ENCODE measurements at places on chromosomes 5 and 9.

GRCh38 chr5:35838370-35839042, 18.2 kb upstream of the IL7R start:
- no peak for DNase-seq

DNA sequence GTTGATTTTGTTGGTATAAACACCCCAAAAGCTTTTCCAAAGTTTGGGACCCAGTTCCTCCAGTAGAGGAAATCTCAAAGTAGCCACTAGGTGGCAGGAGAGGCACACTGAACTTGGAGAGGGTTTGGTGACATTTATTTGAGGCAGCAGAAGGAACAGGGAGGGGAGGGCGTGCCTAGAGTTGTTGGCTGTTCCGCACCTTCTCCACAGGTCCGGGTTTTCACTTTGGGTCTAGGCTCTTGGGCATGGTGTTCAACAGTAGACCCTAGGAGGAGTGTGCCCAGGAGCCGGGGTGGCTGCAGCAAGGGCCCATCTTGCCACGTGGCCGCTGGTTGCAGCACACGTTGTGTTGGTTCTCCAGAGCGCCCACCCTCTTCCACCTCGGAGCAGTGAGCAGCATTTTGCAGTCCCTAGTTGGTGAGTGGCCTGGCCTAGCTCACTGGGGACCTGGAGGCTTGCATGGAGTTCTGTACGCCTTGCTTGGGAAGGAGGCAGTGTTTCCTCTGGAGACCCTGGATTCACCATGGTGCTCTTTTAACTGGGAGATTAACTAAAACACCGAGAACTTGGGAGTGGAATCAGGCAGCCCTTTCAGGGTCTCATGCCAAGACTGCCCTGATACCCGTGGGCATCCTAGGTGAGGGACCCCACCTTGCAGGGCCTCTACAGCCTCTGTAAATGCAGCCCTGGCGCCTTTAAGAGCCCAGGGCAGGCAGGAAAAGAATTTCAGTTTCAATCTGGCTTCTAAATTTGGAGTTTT, 28.2 kb downstream of the PTPA start:
- DNase-seq, result peak; percentile 89

- DNase-seq, result peak; percentile 40
These were observed 111.8 kb upstream of the LHFPL2 start for GRCh38 chr5:78760366-78760765.

GRCh38 chr5:175551266-175551665, 72.9 kb downstream of the SFXN1 start:
- no peak for DNase-seq

DNA sequence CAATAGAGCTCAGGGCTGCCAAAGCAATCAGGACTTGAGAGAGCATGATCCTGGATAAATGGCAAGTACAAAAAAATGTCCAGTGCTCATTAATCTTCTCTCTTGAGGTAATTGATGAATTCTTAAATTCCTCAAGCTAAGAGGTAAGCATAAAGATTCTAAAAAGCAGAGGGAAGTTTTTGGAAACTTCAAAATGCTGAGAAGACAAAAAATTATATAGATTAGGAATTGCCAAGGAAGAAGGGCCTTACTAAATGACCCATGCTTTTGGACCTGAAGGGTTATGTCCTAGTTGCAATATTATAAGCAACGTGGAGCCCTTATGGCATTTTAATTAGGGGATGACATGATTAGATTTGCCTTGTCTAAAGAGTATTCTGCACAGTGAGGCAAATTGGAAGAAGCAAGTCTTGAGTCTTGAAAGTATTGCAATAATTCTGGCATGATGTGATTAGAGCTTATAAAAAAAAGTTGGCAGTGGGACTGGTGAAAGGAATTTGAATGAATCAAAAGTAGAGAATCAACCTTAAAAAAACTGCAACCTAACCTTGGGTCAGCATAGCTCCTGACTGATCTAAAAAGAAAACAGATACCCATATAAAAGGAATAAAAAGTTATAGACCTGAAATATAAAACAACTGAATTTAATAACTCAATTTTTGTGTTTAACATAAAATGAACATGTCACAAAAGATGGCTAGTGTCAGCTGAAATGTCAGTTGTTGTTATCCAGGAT, 323.8 kb upstream of the ARRDC3 start:
- no peak for DNase-seq

- no peak for DNase-seq
These were observed at the start of gene C9orf57 for GRCh38 chr9:72060513-72060912. C9orf57 (minus strand) TSS chr9:72060613; CDS start chr9:72059331, 1,282 bp downstream.

DNA sequence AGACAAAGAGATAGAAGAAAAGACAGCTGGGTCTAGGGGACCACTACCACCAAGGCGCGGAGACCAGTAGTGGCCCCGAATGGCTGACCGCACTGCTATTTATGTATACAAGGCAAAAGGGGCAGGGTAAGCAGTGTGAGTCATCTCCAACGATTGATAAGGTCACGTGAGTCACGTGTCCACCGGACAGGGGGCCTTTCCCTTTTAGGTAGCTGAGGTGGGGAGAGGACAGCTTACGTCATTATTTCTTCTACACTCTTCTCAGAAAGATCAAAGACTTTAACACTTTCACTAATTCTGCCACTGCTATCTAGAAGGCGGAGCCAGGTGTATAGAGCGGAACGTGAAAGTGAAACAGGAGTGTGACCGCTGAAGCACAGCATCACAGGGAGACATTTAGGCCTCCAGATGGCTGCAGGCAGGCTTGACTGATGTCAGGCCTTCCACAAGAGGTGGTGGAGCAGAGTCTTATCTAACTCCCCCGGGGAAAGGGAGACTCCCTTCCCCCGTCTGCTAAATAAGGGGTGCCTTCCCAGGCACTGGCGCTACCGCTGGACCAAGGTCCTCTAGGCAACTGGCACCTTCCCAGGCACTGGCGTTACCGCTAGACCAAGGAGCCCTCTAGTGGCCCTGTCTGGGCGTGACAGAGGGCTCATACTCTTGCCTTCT, 6.1 kb upstream of the PRR16 start:
- peak; percentile 58 for DNase-seq

GRCh38 chr5:34626036-34626435, 30.1 kb upstream of the RAI14 start:
- DNase-seq, result no peak

GRCh38 chr9:120841930-120842684, 615 bp downstream of the PSMD5 start:
- no peak for DNase-seq
